ENCODE measurements at places on chromosomes 16 and 17.

DNA sequence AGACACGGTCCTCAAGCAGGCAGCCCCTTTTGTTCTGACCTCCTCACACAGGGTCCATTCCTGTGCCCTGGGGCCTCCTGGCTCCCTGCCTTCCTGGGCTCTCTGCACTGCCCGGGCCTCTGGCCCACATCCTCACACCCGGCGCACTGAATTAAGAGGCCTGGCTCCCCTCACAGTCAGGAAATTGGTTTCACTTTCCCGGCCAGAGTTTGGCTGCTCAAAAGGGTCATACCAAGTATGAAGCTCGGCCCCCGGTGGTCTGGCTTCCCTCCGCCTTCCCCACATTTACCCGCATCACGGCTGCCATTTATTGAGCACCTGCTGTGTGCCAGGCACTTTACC is 220.0 kb downstream of the NTN1 start:
- no peak for DNase-seq

GRCh38 chr17:49787884-49788477 is 500 bp upstream of the KAT7 start:
- DNase-seq, result no peak

GRCh38 chr16:54288030-54288834 is 1.6 kb upstream of the IRX3 start:
- no peak for DNase-seq

DNA sequence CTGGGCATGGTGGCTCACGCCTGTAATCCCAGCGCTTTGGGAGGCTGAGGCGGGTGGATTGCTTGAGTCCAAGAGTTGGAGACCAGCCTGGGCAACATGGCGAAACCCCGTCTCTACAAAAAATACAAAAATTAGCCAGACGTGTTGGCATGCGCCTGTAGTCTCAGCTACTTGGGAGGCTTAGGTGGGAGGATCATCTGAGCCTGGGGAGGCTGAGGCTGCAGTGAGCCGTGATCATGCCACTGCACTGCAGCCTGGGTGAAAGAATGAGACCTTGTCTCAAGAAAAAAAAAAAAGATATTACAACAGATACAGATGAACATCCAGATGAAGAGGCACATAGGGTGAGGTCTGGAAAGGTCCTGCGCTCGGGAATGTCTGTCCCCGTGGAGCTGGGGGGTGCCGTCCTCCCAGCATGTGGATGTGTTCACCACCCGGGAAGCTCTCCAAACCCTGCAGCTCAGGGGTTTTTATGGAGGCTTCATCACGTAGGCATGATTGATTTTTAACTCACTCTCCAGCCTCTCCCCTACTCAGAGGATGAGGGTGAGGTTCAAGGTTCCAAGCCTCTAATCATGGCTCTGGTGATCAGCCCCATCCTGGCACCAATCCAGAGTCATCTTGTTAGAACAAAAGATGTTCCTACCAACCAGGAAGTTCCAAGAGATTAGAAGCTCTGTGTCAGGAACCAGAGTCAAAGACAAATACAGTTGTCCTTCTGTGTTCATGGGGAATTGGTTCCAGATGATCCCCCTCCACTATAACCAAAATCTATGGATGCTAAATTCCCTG is 85.0 kb upstream of the DNAJA2 start:
- no peak for DNase-seq

- peak; percentile 65 for DNase-seq
Measured at GRCh38 chr16:58843675-58844074, 109.6 kb upstream of the GOT2 start.

GRCh38 chr17:43578404-43578698 is 32.2 kb upstream of the ETV4 start:
- DNase-seq, result no peak

DNA sequence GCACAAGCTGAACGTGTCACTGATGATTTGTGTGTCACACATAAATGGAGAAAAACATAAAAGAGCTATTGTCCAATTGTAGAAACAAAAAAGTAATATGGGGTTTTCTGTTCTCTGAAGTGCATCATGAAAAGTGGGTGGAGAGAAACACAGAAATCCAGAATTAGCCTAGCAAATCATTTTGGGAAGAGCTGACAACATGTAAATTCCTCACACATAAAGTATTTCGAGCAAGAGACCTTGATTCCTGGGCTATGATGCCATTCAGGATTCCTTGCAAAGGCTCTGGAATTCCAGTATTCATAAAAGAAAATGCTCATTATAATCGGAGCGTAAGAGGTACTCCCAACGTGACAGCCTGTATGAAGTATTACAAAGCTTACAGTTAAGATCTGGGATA is 1.1 kb downstream of the DCUN1D3 start:
- DNase-seq, result no peak

GRCh38 chr16:85164431-85164830 is 52.2 kb upstream of the CIBAR2 start:
- DNase-seq, result no peak

- no peak for DNase-seq
Measured at GRCh38 chr16:78597809-78598570, 498.5 kb downstream of the WWOX start.

GRCh38 chr17:63289931-63290330 is 156.2 kb downstream of the CYB561 start:
- no peak for DNase-seq

- DNase-seq, result no peak
Measured at GRCh38 chr16:64184156-64184555, 937.7 kb downstream of the CDH11 start.

Data from hematopoietic multipotent progenitor cell treated with erythropoietin and hydrocortisone succinate and interleukin-3 and kit ligand, for 8 days (in vitro differentiated cells).